ENCODE measurements at places on chromosomes 13 and 19.

- DNase-seq = no peak
These were observed 1193.1 kb upstream of the MIR17HG start for GRCh38 chr13:90154311-90154960.

DNA sequence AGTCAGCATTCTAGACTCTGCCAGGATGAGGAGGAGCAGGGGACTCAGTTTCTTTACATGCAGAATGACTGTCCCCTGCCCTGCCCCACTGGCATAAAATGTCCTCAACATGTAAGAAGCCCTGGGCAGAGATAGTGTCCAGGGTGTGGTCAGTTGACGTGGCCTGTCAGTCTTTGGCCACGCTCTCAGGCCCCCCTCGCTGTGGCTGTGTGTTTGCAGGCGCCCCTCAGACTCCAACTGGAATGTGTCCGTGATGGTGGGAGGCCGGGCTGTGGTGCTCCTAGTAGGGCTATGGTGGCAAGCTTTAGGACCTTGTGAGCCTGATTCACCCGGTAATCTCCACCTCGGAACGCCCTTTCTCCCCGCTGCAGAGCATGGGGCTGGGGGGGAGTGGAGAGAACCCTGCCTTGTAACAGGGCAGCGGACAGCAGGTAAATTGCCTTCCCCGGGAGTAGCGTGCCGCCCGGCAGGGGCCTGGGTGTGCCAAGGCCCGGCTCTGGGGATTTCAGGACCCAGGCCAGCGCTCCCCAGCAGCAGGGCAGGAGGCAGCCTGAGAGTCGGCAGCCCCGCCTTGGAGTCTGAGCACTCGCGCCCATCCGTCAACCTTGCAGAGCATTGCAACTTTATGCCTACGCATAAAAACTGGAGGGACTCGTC lies 62.3 kb downstream of the CHST8 start:
- peak; percentile 84 for DNase-seq

DNA sequence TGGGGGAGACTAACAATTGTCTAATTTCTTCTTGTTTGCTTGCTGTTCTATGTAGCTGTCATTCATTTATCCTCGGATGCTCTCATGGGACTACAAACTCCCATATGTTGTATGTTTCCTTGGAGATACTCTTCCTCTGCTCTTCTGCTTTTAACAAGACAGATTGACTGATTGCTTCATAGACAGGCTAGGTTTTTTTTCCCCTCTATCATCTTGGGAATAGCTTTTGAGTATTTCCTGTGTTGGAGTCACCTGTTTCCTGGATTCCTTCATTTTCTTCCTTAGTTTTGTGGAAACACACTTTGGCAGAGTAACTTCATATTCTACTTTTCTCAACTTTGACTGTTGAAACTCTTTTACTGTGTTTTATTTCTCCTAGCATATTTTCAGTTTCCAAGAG lies 27.6 kb downstream of the EDNRB start:
- DNase-seq = no peak

DNA sequence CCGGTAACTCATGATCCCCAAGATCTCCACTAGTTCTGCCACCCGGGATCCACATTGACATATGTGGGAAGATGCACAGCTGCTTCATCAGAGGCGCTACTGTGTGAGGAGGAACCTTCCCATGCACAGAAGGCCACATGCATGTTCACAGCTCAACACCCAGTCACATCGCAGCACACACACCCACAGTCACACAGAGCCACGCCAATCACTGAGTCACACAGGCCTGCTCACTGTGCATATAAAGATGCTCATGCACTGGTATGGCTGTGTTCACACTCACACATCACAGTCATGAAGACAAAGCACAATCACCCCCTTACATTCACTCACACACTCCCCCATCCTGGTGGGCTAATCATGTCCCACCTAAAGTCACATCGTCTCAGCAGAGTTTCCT lies 9.8 kb downstream of the CLC start:
- DNase-seq = no peak

- DNase-seq = peak; percentile 7
These were observed 611.4 kb downstream of the PCDH9 start for GRCh38 chr13:66618702-66619101.

All from AG20443 (cell line).